ENCODE measurements at places on chromosomes 2 and 18.

- no peak for DNase-seq
Measured at GRCh38 chr2:207290833-207291624, 125.3 kb upstream of the KLF7 start.

- DNase-seq = no peak
Measured at GRCh38 chr2:215760091-215760490, 253.3 kb downstream of the MREG start.

DNA sequence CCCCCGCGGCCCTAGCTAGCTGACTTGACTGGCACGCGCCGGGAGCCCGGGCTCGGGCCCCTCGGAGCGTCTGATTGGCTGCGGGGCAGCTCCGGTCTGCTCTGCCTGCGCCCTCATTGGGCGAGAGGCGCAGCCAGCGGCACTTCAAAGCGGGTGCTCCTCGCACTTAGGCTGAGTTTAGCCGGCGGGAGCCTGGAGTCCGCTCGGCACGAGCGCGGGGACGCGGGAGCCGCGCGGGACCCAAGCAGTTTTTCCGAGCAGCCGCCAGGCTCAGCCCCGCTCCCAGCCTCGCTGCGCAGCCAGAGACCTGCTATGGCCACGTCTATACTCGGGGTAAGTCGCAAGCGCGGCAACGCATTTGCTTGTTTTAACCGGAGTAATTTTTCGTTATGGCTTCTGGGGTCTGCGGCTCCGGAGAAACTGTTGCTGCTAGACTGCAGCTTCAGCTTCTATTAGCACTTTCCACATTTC is at the start of gene SP9:
Gene SP9, plus strand, starts transcription at position 174 of the 471 bp plus-strand sequence. Its CDS starts 139 bp downstream, at position 313.
- no peak for DNase-seq

DNA sequence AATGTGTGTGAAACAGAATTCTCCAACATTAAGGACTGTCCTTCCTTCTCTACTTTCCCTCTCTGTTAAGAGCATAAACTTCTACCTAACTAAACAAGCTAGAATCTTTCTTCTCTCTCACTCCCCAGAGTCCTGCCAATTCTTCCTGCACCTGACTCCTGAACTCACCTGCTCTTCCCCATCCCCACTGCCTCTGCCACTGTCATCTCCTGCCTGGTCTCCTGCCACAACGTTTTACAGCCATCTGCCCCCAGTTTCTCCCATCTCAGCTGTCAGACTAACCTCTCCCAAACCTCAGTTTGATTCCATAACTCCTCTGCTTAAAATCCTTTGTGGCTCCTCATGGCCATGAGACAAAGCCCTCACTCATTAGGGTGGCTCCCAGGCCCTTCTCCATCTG is 288.3 kb upstream of the FBXO11 start:
- DNase-seq = no peak

DNA sequence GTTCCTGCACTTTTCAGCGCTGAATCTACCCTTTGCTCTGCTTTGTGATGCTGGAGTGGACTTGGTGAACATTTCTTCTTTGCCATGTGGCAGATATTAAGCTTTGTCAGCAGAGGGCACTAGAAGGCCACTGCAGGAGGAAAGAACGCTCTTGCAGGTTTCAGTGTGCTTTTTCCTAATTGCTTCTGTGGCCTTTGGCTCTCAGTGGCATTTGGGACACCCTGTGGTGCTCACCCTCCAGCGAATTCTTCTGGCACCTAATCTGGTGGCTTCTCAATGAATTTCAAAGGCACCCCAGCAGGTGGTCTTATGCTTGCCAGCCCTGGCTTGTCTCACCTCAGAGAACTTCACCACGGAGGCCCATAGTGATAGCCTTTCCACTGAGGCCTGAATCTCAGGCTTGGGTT is 146.7 kb downstream of the MYO3B start:
- DNase-seq = no peak

DNA sequence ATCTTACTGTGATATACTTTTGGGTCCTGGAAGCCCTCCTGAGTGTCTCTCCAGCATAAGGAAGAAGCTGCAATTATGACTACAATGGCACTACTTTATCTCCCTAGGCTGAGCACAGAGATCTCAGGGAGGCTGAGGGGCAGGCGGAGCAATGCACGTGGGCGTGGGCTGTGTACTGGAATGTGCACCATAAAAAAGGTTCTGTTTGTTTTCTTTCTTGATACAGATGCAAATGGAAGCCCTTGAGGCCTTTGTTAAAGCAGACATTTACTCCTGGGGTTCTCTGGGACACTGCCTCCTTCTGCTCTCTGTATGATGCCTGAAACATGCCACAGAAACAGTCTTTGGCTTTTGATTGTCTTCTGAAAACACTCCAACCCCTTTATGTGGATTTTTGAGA is 79.1 kb upstream of the DLX2 start:
- no peak for DNase-seq

DNA sequence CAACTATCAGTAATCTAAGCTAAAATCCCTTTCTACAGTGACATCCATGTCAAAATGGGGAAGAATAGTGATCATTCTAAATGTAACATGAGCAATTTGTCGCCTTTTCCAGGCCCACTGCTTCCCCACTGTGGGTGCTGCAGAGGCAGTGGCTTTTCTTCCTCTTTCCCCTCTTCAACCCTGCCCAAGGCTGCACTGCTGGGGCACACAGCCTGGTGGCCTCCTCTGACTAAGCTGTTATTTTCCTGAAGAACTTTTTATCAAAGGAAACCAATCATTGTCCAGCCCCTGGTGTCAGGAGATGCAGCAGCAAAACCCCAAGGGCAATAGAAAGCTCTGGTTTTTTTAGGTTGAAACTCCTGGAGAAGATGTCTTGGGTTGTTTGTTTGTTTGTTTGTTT is 117.6 kb upstream of the KLF7 start:
- no peak for DNase-seq

GRCh38 chr2:32061430-32061829 is 1.9 kb upstream of the SPAST start:
- no peak for DNase-seq

- DNase-seq = no peak
Measured at GRCh38 chr2:198905881-198906612, 551.7 kb downstream of the SATB2 start.

- no peak for DNase-seq
Measured at GRCh38 chr18:23933407-23933806, 81.1 kb upstream of the TTC39C start.

GRCh38 chr2:70977605-70978205 is 725 bp upstream of the ANKRD53 start:
- DNase-seq = no peak

- DNase-seq = no peak
Measured at GRCh38 chr2:220114443-220114842, 487.0 kb downstream of the SLC4A3 start.

GRCh38 chr18:77784759-77785379 is 535.2 kb downstream of the GALR1 start:
- no peak for DNase-seq

DNA sequence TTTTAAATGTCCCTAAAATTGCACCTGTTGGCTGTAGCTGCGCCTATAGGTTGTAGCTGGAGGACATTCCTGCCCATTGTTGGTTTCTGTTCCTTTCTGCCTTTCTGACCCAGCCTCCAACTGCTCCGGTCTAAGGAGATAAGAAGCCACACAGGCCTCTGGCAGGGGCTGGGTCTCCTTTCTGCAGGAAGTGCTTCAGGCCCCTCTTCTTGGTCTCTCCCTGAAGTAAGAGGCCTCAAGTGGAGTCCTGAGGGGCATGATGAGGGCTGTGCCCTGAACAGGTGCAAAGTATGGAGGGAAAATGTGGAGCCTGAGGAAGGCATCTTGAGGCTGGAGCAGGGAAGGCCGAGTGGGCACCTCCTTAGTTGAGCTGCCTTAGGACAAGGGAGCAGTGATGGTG is 10.4 kb upstream of the SFTPB start:
- no peak for DNase-seq

DNA sequence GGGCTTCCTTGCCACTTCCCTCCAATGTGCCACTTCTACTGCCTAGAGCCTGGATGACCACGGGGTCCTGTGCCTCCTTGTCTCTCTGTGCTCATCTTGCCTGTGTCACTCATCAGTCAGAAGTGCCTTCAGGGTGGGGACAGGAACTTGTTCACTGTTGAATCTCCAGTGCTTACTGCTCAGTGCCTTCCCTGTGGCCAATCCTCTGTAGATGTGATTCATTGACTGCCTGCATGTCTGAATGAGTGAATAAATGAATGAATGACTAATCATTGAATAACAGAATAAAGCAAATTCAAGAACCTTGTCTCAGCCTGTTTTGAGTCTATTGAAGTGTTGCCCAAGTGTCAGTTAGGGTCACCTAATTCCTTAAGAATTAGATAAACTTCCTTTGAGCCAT is 42.3 kb upstream of the FAM136A start:
- no peak for DNase-seq

DNA sequence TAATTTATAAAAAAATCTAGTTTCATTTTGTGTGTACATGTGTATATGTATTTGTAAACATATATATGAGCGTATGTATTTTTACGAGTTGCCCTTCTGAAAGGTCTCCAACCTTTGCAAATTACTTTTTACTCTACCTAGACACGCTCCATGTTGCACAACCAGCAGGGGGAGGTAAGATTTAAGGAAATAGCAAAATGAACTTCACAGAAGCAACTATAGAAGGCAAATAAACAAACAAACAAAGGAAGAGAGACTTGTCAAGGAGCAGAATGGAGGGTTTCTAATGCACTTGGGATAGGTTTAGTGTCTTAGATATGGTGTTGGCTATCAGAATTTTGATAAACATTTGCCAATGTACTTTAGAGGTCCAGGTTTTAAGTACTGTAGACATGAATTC is 820.5 kb upstream of the POU3F3 start:
- DNase-seq = no peak

DNA sequence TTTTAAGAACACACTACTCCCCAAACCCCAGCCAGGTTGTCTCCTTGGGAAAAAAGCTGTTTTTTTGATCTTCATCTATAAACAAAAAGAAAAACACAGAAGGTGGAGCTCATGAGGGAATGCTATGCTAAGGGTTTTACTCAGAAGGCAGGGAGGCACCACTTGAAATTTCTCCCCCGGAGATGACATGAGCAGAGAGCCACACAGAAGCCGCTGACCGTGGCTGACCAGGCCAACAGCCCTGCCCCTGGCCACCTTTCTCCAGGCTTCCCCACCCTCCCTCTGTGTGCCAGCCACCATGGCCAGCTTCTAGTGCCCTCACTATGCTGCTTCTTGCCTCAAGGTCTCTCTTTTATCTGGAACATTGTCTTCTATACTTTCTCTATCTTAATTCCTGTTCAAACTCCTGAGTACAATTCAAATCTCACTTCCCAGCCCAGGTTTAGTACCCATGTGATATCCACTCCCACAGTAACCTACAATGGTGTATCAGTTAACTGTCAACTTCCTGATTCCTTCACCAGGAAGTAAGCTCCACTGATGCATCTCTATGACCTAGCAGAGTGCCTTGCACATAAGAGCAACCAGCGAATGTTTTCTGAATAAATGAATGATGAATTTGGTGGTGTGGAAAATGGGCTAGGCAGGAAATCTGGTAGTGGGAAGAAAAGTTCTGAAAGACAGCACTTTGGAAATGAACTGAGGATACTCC is 15.3 kb downstream of the LAPTM4A start:
- no peak for DNase-seq

DNA sequence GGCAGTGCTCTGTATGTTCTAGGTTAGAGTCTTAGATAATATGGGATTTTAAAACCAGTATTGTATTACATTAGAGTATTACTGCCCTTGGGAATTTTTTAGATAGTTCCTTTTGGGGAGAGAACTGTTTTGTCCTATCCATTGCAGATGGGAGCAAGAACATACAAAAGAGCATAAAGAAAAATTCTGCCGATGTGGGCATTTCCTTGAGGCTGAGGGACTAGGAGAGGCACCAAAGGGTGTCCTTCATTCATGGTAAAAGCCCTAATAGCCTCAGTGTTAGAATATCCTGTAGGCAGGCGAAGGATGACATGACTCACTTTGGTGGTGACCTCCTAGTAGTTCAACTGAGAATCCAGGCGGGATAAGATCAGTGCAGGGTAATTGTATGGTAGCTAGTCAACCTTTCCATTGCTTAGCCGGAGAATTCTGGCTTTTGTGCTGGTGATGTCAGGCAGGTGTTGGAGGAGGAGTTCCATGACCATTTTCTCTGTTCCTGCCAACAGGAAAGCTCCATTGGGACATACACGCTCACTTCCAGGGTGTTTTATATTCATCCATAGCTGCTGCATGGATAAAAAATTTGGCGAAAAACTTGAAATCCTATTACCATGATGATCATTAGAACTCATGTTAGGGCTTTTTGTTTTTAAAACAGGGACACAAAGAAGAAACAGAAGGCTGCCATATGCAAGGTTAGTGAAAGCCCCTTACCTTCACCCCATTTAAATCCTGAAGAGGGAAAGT is 28.1 kb downstream of the EPAS1 start:
- no peak for DNase-seq

DNA sequence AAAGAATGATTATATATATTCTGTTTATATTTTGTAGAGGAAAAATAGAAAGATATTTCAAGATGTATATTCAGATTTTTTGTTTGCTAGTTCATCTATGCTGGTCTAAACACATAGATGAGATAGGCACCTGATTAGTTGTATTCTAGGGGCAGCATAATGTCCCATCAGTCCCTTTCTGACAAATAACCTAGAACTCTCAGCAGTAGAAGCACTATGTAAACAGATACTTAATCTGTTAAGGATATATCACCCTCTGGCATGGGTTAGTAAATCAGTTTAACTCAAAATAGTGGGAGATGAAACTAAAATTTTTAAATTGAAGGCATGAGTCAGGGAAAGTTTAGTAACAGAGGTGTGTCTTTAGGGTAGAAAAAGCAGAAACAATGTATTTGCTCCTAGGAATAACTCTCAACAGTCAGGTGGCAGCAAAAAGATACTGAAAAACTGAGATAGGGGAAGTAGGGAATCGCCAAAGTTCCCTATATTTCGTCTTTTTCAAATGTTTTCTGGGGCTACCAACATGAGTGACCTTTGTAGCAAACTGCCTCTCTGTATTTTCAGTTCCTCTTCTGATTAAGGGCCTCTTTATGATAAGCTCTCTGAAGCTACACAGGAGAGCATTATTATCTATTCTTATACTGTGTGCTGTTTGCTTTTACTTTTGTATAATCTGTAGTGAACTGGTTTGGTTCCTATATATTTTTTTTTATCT is 5.7 kb downstream of the PPP1R1C start:
- DNase-seq = no peak

DNA sequence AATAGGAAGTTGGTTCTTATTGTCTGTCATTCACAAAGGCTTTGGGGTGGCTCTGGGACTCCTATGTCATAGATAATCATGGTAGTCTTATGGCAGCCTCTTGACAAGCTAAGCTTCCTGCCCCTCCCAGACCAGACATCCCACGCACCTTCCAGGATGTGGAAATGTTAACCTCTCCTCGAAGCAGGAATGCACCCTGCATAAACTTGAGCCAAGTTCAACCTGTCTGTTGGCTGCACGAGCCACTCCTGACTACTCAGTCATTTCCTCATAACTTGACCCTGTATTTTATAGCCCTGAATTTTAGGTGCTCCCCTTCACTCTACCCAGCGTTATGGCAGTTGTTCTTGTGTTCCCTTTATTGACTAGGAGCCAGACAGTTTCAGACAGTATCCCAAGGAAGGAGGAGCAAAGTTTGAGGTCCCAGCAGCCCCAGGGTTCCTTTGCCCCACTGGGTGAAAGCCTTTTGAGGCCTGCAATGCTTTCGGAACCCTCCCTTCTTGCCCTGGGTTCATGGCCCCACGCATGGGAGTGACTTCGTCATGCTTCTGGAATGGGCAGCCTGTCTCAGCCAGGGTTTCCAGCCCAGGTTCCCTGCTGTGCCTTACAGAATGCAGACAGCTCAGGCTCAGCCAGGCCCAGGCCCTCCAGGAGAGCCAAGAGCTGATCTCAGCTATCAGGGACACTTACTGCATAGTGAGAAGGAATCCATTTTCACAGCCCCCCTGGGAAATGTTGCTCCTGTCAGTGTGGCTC is 15.6 kb upstream of the INO80C start:
- DNase-seq = no peak

All from CD8-positive, alpha-beta memory T cell (primary cell).